Diencephalon (tissue), 1 donor: ENCODE measurements at places on chromosomes 2 and 18. TPM values are rescaled to one million over a fixed set of nuclear protein-coding genes. Genes with fewer than 3 reads are reported as not detected.

AMER3 gene
- total RNA-seq = 33.7 TPM

CCDC74A gene
- 10.4 TPM for total RNA-seq

ITPRIPL1 gene
- total RNA-seq = 1.6 TPM

FAM237A gene
- 0.46 TPM for total RNA-seq

CHRND gene
- 0.23 TPM for total RNA-seq

PFN4 gene
- total RNA-seq = 0.92 TPM

TUBA4B gene
- total RNA-seq = 1.2 TPM

TFCP2L1 gene
- 0.69 TPM for total RNA-seq

MEP1B gene
- total RNA-seq = 0.23 TPM

NR4A2 gene
- total RNA-seq = 2.5 TPM

TUBB8B gene
- total RNA-seq = 0.69 TPM

COL6A3 gene
- 14.1 TPM for total RNA-seq

MC4R gene
- 14.8 TPM for total RNA-seq

PSMA8 gene
- total RNA-seq = 0.46 TPM

PAX8 gene
- total RNA-seq = 0.69 TPM

ACVR1C gene
- 3.5 TPM for total RNA-seq

TNFRSF11A gene
- total RNA-seq = 0.46 TPM

OTOF gene
- total RNA-seq = 4.6 TPM

MYCN gene
- 25.4 TPM for total RNA-seq

EML6 gene
- 24.0 TPM for total RNA-seq

AQP12B gene
- total RNA-seq = not detected

UGT1A5 gene
- total RNA-seq = not detected

EGR4 gene
- total RNA-seq = 0.23 TPM

CD8B2 gene
- 0.69 TPM for total RNA-seq

ESPNL gene
- total RNA-seq = 0.23 TPM

NDC80 gene
- total RNA-seq = 14.3 TPM

MPP4 gene
- 0.23 TPM for total RNA-seq

CRYBA2 gene
- total RNA-seq = not detected

CYTIP gene
- 0.92 TPM for total RNA-seq

FAM228A gene
- total RNA-seq = 1.2 TPM

TUBA3D gene
- total RNA-seq = not detected

POTEJ gene
- total RNA-seq = 0.46 TPM

GPR35 gene
- 0.46 TPM for total RNA-seq

ZNF521 gene
- total RNA-seq = 67.1 TPM

VWC2L gene
- total RNA-seq = 30.0 TPM

SLC8A1 gene
- total RNA-seq = 190 TPM

REG3G gene
- total RNA-seq = not detected

PROKR1 gene
- total RNA-seq = 1.8 TPM

SKOR2 gene
- 0.23 TPM for total RNA-seq

MAPK4 gene
- total RNA-seq = 33.2 TPM

CCDC141 gene
- total RNA-seq = 3.5 TPM

IL18RAP gene
- not detected for total RNA-seq

KIF1A gene
- 358 TPM for total RNA-seq

PRKD3 gene
- 36.4 TPM for total RNA-seq

SLC5A7 gene
- total RNA-seq = 14.3 TPM

SERPINB5 gene
- 0.46 TPM for total RNA-seq

COL3A1 gene
- total RNA-seq = 109 TPM

CXCR4 gene
- 46.8 TPM for total RNA-seq

SCTR gene
- 0.69 TPM for total RNA-seq

TMEM200C gene
- 10.6 TPM for total RNA-seq

KIF5C gene
- 421 TPM for total RNA-seq

PLA2R1 gene
- total RNA-seq = 7.2 TPM

TMEM37 gene
- total RNA-seq = 0.92 TPM

DOK6 gene
- 80.7 TPM for total RNA-seq

TEKT4 gene
- 2.5 TPM for total RNA-seq
